ENCODE measurements at places on chromosomes 5 and 9. TPM values are rescaled to one million over a fixed set of nuclear protein-coding genes. Genes with fewer than 3 reads are reported as not detected.

- no peak for DNase-seq
These were observed 20.1 kb upstream of the CFAP157 start for GRCh38 chr9:127686461-127687393.

DNA sequence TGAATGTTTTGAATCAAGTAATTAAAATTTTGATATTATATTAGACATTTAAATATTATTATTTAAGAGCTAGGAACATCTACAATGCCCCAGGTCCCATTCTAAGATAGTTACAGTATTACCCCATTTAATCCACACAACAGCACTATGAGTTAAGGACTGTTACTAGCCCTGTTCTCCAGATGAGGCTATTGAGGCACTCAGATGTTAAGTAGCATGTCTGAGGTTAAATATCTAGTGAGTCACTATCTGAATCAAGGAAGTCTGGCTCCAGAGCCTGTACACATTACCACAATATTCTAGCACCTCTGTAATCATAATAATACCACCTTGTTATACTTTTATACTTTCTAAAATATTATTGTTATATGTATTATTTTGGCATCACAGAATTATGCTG lies 304.6 kb downstream of the PDE4D start:
- no peak for DNase-seq

DNA sequence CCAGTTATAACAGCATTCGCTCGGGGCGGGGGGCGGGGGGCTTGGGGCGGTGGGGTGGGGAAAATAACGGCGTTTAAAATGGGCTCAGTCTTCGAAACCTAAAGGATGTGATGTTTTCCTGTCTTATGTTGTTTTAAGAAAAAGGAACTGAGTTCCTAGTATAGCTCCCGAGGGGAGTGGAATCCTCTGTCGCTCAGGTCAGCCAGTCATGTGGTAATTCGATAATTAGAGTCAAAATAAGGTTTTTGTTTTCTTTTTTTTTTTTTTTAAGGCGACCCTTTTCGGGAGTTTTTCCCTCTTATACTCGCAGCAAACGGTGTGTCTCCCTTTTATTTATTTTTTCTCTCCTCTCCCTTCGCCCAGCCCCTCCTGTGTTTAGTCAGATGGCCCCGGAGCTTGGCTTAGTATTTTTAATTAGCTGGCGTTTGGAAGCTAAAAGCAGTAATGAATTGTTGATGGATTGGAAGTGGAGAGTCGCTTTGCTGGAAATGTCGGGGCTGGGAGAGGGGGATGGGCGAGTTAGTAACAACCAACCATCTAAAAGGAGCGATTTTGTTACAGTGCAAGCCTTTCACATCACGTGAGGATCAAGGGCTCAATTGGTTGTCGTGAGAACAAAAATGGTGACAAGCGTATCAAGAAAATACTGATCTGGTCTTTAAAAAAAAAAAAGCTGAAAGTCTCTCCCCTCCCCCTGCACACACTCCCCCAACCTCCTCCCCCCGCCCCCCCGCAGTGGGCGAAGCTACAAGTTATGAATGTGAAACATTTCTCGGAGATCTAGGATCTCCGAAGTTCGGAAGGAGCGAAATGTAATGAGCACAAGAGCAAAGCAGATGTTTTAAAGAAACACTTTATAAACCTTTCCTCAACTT lies 714 bp upstream of the ZNF608 start:
- DNase-seq: peak; percentile 92

MEIKIN gene
- not detected for total RNA-seq

DNA sequence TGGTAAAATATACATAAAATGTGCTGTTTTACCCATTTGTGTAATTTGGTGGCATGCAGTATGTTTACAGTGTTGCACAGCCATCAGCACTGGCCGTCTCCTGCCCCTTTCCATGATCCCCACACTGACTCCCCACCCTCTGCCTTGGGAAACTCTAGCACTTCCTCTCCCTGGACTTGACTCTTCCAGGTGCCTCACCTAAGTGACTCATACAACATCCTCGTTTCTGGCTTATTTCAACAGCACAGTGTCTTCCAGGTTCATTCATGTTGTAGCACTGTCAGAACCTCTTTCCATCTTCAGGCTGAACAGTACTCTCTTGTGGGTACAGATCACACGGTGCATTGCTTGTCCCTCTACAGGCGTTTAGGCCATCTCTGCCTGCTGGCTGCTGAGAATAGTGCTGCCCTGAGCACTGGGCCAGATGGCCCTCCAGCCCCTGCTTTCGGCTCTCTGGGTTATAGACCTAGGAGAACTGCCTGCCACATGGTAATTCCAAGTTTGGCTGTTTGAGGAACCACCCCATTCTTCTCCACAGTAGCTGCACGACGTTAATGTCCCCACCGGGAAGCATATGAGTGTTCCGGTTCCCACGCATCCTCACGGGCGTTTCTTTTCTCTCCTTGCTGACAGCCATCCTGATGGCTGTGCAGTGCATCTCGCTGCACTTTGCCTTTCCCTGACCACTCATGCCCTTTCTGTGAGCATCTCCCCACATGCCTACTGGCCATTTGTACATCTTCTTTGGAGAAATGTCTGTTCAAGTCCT lies 211.8 kb downstream of the FANCC start:
- no peak for DNase-seq

NSG2 gene
- not detected for total RNA-seq

TPPP gene
- 1.9 TPM for total RNA-seq

- DNase-seq: no peak
These were observed 35.9 kb upstream of the TESK1 start for GRCh38 chr9:35569206-35569605.

DNA sequence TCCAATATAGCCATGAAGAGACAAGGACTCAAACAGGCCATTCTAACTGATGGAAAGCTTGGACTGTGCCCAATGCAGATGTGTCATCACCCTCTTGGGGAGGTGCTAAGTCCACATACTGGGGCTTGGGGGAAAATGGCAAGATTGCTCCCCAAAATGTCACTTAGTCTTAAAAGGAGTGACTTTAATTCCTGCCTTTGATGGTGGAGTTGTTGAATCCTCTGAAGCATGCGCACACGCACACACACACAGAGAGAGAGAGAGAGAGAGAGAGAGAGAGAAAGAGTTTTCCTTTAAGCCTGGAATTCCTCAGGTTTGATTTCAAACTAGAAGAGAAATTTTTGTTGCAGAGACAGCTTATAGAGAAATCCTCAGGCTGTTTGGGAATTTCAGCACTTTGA lies 161.9 kb upstream of the GAS1 start:
- peak; percentile 85 for DNase-seq

GRCh38 chr9:136902259-136902821 lies 16.0 kb downstream of the TRAF2 start:
- DNase-seq: no peak

DNA sequence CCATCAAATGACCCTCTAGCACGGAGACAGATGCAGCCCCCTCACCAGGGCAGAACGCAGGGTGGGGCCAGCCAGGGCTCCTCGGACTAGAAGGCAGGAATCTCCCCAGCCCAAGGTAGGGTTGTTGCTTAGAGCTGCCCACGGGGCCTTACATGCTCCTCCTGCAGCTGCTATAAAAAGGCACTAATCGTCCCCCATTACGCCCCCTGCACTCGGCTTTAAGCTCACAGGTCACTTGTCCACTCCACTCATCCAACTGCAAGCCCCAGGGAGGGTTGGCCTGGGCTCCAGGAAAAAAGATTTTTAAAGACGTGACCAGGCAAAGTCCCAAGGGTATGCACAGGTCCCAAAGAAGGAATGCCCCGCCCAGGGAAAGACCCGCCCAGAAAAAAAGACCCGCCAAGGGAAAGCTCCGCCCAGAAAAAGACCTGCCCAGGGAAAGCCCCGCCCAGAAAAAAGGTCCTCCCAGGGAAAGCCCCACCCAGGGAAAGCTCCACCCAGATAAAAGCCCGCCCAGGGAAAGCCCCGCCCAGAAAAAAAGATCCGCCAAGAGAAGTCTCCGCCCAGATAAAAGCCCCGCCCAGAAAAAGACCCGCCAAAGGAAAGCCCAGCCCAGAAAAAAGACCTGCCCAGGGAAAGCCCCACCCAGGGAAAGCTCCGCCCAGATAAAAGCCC lies 11.1 kb downstream of the GRIN1 start:
- DNase-seq: no peak

TLX3 gene
- total RNA-seq: not detected

LRRC19 gene
- 2.9 TPM for total RNA-seq

GABBR2 gene
- 0.24 TPM for total RNA-seq

- no peak for DNase-seq
These were observed 194.7 kb downstream of the CHSY3 start for GRCh38 chr5:130099008-130099407.

DNA sequence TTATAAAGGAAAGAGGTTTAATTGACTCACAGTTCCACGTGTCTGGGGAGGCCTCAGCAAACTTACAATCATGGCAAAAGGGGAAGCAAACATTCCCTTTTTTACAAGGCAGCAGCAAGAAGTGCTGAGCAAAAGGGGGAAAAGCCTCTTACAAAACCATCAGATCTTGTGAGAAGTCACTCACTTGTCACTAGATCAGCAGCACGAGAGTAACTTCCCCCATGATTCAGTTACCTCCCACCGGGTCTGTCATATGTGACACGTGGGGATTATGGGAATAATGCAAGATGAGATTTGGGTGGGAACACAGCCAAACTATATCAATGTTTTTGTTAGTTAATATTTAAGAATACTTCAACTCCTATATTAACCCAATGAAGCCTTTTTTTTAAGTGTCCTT lies 275.2 kb upstream of the CDH9 start:
- no peak for DNase-seq

GRCh38 chr9:1050125-1050895 lies at the start of gene DMRT2:
DMRT2 (plus strand) TSS chr9:1050357; CDS start chr9:1051614, 1,257 bp downstream.
- DNase-seq: peak; percentile 98

RNF183 gene
- 3.4 TPM for total RNA-seq

GRCh38 chr5:163586531-163586956 lies 81.1 kb downstream of the MAT2B start:
- DNase-seq: no peak

DNA sequence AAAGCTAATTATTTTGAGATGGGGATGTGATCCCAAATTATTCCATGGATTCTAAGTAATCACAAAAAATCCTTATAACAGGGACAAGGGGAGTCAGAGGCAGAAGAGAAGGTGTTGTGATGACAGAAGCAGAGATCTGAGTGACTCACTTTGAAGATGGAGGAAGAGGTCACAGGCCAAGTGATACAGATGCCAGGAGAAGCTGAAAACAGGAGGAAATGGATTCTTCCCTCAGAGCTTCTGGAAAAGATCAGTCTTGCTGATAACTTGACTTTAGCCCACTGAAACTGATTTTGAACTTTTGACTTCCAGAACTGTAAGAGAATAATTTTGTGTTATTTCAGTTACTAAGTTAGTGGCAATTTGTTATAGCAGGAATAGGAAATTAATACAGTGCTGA lies 105.3 kb downstream of the GCNT1 start:
- peak; percentile 38 for DNase-seq

DNA sequence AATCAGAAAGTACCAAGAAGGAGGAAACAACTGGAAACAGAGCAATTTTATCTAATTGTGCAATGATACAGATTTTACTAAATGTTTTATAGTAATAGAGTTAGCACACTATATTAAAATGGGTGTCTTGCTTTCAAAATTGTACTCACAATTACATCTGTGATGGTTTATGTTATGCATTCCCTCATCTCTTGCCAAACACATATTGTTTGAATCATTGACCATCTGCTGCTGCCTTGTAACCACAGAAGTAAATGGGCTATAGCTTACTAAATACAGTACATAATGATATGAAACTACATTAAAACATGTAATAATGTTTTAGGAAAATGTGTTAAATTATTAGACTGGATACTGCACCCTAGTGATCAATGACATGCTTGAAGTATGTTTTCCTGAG lies 158.1 kb downstream of the SLC25A46 start:
- DNase-seq: no peak

DNA sequence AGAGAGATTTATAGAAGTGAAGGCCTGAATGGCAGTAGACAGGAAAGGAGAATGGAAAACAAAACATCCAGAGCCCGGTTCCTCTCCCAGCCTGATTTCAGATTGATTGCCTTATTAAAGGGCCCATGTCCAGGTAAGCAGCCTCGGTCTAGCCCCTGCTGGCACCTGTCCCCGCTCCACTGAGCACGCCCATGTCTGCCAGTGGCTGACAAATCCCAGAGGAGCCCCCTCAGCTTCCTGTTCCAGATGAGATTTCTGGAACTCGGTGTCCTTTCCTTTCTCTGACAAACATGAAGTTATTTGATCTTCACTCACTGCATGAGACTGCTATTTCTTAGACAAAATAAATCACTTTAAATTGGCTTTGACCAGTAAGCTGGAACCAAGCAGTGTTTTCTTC lies 187.0 kb upstream of the ADCY2 start:
- DNase-seq: no peak

PCDH12 gene
- 5.1 TPM for total RNA-seq

DNA sequence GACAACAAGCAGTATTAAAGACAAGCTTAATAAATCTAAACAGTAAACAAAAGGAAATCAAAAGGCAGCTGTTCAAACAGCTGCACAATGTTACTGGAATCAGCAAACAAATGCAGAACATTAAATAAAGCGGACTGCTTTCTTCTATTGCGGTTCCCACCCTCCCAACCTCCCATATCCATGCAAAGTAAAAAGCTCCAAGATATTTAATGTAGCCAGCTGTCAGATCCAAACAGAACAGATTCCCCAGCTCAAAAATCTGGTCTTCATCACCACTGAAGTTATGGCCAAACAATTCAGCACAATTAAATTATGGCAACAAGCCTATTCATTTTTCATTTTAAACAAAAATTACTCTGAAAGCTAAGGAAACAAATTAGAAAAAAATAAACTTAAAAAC lies 75.9 kb downstream of the SLC38A9 start:
- peak; percentile 75 for DNase-seq

DNA sequence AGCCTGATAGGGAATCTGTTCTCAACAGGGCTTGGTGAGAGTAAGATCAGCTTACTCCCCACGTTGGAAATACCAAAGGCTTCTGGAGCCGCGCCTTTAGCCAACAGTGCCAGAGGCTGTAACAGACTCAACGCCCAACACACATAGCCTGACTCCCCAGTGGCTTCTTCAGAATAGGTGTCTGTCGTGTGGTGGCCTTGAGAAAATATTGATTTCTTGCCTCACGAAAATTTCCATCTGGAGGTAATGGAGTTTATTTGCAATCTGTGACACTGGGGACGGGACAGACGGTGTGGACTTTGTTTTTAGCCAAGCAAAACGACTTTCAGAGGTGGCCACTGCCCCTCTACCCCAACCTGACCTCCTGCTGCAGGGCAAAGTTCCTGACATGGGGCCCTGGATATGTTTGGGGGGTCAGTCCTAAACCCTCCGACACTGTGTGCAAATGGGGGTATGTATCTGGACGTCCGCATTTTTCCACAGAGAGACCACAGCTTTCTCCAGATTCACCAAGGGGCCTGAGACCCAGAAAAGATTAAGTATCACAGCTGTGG lies 189.3 kb downstream of the CDK5RAP2 start:
- no peak for DNase-seq
